ENCODE measurements at places on chromosomes 6 and 20.

DNA sequence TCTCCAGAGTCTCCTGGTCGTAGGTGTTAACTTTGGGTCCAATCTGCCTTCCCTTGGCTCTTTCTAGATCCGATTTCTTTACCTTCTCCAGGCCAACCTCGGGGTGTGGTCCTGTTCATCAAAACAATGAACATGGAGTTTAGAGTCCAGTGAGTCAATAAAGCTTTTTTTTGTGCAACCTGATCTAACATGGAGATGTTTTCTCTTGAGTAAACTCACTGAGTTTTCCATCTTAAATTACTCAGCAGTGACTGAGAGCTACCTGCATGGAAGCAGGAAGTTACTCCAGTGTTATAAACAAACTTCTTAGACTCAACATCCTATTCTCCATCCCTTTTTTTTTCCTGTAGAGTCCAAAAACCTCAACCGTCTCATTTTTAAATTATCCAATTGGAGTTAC is 14.9 kb upstream of the SLC22A1 start:
- no peak for DNase-seq

GRCh38 chr6:35931120-35931561 is 10.2 kb upstream of the SRPK1 start:
- DNase-seq: no peak

DNA sequence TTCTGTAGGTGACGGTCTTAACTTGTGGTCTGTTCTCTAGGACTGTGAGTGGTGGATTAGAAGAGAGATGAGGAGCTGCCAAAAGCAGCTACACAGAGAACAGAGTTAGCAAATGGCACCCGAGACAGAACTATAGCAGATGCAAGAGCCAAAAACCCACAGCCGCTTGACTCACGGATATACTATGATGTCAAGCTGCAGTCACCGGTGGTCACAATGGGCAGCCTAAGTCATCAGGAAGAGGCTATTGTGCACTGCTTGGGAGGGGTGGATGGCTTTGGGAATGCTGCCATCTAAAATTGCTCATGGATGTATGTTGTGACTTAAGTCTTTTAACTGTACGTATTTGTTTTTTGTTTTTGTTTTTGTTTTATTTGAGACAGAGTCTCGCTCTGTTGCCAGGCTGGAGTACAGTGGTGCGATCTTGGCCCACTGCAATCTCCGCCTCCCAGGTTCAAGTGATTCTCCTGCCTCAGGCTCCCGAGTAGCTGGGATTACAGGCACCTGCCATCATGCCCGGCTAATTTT is at the start of gene GTSF1L:
Gene GTSF1L, minus strand, starts transcription at position 192 of the 528 bp plus-strand sequence. CDS start 308 bp downstream, outside the sequence.
- no peak for DNase-seq

DNA sequence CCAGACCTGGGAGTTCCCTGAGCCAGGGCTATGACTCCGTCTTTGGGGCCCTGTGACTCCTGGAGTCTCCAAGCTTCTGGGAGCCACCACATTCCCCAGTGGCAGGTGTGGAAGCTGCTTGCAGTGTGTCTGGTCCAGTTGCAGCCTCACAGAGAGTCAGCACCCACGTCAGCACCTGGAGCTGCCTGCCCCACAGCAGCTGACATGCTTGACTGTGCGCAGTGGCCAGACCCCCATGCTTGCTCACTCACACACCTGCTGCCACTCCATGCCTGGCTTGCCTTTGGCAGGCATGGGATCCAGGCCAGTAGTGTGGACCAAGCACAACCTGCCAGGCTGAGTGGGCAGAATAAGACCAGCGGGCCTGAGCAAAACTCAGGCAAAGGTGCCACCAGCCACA is 31.0 kb upstream of the ASIP start:
- no peak for DNase-seq

DNA sequence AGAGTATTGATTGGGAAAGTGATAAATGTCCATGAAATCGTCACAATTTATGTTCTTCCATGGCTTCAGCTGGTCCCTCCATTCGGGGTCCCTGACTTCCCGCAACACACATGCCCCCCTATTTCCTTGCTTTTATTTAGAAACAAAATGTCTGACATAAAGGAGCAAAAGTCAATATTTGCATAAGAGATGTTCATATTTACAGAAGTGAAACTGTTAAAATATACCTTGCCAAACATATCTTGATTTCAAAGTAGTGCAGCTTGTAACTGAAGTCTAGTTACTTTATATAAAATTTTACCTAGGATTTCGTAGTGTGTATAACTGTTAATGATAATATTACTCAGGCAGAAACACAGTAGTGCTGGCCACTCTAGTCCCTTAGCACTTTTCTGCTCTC is 548.9 kb upstream of the ADGRB3 start:
- DNase-seq: no peak

- no peak for DNase-seq
These were observed 15.0 kb downstream of the NANP start for GRCh38 chr20:25608774-25609173.

DNA sequence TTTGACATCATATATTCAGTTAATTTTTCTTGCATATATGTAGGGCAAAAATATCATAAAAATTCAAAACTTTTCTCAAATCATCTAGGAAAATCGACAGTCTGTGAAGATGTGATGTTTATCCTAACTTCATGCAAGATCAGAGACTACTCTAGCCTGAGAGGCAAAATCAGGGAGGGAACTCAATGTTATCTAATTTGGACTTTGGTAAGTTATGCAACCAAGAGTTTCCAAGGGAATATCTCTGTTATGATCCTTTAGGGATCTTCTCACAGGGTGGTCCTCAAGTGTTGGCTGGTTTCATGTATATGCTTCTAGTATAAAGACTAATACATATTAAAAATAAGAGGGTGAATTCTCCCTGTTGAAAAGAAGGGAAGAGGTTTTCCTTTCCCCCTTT is 723.9 kb downstream of the KHDRBS2 start:
- no peak for DNase-seq

GRCh38 chr20:46991880-46992639 is 97.4 kb downstream of the EYA2 start:
- DNase-seq: no peak

GRCh38 chr6:134979142-134979541 is 29.2 kb upstream of the ALDH8A1 start:
- no peak for DNase-seq

GRCh38 chr6:168584671-168585070 is 143.7 kb downstream of the SMOC2 start:
- no peak for DNase-seq

DNA sequence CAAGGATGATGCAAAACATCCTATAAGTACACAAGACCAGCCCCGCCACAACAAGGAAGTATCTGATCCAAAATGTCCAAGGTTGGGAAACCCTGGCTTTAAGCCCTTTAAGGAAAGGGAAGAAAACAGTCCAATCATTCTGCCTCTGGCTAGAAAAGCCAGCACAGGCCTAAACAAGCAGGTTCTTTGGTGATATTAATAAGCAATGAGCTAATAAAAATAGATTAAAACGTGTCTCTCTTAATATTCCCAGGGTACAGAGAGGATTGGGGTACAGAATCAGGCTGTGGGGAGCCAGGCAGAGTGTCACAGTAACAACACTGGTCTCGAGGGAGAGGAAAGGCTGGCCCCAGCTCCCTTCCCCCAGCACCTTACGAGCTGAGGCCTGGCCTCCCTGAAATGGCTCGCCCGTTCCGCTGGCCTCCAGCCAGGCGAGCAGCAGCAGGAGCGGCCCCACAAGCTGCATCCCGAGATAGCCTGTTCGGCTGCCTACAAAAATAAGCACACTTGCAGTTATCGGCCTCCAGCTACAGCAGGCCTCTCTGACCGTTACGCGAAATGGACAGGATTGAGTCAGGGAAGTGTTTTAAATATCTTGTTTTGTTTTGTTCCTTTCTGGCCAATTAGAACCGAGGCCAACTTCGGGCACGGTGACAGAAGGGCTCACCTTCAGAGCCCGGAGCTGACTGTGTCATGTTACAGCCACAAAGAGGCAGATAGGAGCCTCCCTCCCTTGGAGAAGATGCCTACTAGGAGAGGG is 4.0 kb upstream of the ZMYND8 start:
- DNase-seq: peak; percentile 75

- DNase-seq: no peak
These were observed 130.4 kb upstream of the RPS6KA2 start for GRCh38 chr6:166757232-166758135.

GRCh38 chr20:22768266-22769178 is 184.2 kb upstream of the FOXA2 start:
- DNase-seq: no peak

GRCh38 chr6:168147205-168147738 is 68.3 kb upstream of the FRMD1 start:
- no peak for DNase-seq

- DNase-seq: no peak
These were observed 4.8 kb downstream of the CST3 start for GRCh38 chr20:23632711-23633573.

DNA sequence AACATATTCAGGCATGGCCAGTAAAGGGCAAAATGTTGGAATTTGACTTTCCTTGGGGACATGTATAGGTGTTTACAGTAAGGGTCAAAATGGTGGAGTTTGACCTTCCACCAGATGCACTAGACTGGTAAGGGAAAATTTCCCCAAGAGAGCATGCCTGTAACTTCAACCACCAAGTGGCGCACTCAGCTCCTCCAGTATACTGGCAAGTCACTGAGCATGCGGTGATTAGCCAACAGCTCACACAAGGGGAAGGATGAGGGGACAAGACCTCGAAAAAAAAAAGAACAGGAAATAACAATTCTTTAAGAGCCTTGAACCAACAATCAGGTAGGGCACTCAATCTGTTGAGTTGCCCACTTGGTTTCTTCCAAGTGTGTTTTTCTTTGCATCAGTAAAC is 140.9 kb downstream of the EYS start:
- DNase-seq: no peak

GRCh38 chr6:50541941-50542340 is 171.4 kb upstream of the TFAP2D start:
- no peak for DNase-seq

DNA sequence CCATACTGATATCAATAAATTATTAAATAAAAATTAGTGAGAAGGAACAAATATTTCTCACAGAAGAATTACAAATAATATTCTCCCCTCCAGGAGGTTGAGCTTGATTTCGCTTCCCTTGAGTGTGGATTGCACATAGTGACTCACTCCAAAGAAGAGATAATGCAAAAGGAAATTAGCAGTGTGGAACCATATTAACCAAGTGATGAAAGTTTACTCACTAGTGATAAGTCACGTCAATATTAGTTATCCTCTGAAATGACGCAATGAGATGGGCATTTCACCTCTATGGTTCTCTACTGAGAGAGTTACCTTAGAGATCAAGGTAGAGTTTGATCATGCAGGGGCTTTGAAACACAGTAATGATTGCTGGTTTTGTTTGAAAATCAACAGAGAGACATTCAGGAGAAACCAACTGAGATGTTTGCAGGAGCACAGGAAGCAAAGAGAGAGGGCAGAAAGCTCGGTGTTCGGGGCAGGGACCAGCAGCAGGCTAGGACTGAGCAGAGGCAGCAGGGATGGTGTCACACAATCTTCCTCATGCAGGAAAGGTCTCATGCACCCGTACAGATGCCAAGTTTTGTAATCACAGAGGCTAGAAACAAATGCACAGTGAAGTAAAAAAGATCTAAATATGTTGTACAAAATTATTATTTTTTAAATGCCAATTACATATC is 634.5 kb downstream of the QKI start:
- DNase-seq: no peak

DNA sequence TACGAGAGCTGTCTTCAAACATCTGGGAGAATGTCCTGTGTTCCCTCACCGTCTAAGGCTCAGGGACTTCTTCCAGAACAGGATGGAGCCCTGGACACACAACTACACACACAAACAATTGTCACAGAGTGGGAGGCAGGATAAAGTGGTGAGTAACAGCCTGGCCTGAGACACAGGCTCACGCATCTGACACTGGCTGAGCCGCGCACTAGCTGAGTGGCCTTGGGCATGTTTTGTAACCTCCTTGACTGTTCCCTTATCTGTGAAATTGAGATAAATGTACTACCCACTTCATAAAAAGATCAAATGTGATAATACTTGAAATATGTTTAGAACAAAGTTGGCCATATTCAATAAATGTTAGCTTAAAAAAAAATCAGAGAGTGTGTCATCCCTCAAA is 132.4 kb upstream of the ARMC2 start:
- no peak for DNase-seq

DNA sequence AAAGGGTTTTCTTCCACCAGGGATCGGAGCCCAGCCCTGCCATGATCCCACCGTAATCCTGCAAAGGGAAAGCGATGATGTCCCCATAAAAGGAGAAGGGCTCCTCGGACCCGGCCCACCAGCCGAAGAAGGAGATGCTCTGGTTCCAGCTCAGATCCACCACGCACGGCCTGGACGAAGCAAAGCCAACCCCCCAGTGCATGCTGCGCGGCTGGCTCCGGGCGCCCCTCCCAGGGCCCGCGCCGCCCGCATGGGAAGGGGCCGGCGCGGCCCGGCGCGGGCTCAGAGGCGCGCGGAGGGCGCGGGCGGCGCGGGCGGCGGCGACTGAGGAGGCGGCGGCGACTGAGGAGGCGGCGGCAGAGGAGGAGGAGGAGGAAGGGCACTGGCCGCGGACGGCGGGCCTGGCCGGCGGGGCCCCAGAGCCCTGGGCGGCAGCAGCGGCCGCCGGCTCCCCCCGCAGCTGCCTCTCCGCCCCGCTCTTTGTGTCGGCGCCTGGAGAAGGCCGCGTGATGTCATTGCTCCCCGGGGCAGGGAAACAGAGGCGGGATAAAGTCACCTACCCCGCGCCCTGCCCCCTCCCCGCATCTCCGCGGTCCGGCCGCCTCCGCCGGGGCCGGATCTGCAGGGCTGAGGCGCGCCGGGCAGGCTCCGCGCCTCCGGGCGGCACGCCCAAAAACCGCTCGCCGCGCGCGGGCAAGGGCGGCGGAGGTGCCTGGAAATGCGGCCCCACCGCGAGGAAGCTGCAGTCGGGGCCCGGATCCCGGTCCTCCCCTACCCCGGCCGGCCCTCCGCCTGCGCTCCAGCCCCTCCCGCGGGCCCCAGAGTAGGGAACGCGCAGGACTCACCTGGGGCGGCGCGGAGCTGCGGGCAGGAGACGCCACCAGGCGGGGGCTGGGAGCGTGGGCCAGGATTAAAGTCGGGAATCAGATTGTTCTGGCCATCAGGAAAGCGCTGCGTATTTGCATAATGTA is at the start of gene FAXC:
Gene FAXC, minus strand, starts transcription at position 504 of the 971 bp plus-strand sequence. Its CDS starts 302 bp downstream, at position 202.
- peak; percentile 30 for DNase-seq

Data from substantia nigra (tissue), 51 donors.